Activated CD4-positive, alpha-beta T cell treated with anti-CD3 and anti-CD28 coated beads, Interleukin-2, Interleukin-6, amounts not matched to agents 100 ng/mL and 50 ng/mL, durations not matched to agents 16 hours and 8 hours (primary cell): ENCODE measurements at places on chromosomes 7 and 10.

DNA sequence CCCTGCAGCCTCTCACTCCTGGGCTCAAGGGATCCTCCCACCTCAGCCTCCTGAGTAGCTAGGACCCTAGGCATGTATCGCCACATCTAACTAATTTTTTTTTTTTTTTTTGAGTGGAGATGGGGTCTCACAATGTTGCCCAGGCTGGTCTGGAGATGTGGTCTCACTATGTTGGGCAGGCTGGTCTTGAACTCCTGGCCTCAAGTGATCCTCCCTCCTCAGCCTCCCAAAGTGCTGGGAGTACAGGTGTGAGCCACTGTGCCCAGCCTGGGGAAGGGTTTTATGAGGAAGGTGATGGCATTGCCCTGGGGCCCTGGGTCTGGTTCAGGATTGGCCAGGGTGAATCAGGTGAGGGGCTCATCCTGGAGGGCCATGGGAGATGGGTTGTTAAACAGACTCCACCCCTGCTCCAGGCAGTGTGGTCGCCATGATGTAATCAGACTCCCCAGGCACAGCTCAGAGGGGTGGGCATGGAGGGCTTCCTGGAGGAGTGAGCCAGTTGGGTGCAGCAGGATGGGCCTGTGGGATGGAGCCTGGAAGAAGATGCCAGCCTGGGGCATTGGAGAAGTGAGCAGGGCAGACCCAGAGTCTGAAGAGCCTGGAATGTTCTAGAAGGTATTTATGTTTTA is 82.7 kb downstream of the MYL10 start:
- DNase-seq: no peak

- DNase-seq: no peak
Measured at GRCh38 chr7:121275204-121275603, 53.6 kb upstream of the WNT16 start.

GRCh38 chr10:88433565-88434186 is 149.4 kb downstream of the RNLS start:
- DNase-seq: no peak

GRCh38 chr10:3853016-3853415 is 68.0 kb upstream of the KLF6 start:
- DNase-seq: no peak

- DNase-seq: peak; percentile 65
Measured at GRCh38 chr7:24965831-24966708, 13.9 kb downstream of the OSBPL3 start.

GRCh38 chr10:17905491-17905890 is 46.2 kb upstream of the SLC39A12 start:
- no peak for DNase-seq

GRCh38 chr7:25732766-25733217 is 419.2 kb upstream of the NFE2L3 start:
- no peak for DNase-seq

DNA sequence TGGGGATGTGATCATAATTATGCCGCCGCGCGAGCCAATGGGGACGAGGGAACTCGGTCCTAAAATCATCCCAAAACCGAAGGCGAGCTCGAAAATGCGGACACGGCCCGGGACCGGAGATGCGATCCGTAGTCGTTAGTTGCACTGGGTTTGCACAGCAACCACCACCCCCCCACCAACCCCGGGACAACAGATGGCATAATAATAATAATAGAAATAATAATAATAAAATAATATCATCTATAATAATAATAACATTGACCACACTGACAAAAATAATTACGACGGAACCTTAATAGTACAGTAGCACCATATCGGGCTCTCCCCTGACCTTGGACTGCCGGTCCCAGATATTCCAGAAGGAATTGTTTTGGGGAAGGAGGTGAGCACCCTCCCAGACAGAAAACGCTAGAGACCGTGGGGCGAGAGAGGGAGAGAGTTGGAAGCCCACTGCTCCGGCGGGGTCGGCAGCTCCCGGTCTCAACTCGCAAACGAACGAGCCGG is 1.1 kb upstream of the EMX2 start:
- DNase-seq: no peak

GRCh38 chr10:85593226-85593772 is 773.3 kb downstream of the GRID1 start:
- DNase-seq: no peak

GRCh38 chr7:44073664-44074348 is 8.4 kb upstream of the PGAM2 start:
- DNase-seq: peak; percentile 42

GRCh38 chr7:98921608-98922372 is 43.5 kb downstream of the TRRAP start:
- no peak for DNase-seq

DNA sequence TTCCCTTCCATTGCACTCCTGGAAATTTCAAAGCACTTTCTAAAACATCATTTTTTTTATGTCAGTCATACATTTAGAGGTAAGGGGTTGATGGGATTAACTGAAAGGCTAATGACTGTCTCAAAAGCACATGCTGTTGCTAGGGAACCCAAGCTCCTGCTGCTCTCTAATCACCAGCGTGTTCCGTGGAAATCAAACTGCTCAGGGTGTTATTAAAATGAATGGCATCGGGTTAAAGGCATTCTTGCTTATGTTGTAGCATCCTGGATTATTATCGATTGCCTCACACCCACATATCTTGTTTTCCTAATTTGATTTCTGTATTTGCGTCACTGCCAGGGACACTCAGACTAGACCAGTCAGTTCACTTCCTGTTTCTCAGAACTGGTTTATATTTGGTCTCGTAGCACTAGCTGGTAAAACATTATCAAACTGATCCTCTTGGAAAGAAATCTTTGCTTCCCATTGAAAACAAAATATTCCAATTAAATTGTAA is 216.5 kb upstream of the MKLN1 start:
- peak; percentile 54 for DNase-seq

- DNase-seq: no peak
Measured at GRCh38 chr7:82317760-82318159, 125.8 kb downstream of the CACNA2D1 start.

DNA sequence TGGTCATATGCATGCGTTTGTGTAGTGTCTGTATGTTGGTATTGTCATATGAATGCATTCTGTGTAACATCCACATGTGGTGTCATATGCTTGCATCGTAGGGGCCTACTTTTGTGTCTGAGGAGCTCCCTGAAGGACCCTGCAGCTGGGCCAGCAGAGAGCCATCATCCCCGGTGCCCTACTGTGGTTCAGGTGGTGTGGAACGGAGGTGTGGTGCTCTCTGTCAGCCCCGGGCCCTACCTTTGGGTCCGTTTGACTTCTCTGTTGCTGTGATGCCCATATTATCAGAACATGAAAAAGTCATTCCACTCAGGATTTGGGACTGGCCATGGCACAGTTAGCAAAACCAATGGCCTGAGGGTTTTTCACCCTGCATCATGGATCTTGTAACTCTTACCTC is 217.9 kb downstream of the ADARB2 start:
- no peak for DNase-seq

DNA sequence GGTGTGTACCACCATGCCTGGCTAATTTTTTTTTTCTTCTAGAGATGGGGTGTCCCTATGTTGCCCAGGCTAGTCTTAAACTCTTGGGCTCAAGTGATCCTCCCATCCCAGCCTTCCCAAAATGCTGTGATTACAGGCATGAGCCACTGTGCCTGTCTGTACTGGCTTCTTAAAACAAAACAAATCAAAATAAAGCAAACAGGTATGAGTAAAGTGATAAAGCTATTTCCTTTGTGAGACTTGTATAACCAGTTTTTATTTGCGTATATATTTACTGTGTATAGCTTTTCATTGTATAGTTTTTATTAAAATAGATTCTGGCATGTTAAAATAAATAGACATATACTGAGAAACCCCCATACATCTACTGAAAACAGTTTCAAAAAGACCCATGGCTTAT is 14.3 kb downstream of the LCOR start:
- no peak for DNase-seq

- no peak for DNase-seq
Measured at GRCh38 chr7:3942816-3943745, 642.0 kb downstream of the SDK1 start.

GRCh38 chr10:89609833-89610346 is 35.2 kb downstream of the PANK1 start:
- peak; percentile 7 for DNase-seq
